ENCODE measurements at places on chromosomes 1 and 21. TPM values are rescaled to one million over a fixed set of nuclear protein-coding genes. Genes with fewer than 3 reads are reported as not detected.
A peak's percentile ranks its signal among the peaks of the same experiment; 100 is the strongest.

The LPAR3 gene
- total RNA-seq, result 4.1 TPM

The TRAF3IP3 gene
- not detected for total RNA-seq

The NCAM2 gene
- 0.07 TPM for total RNA-seq

The GJA9 gene
- not detected for total RNA-seq

The ADORA3 gene
- not detected for total RNA-seq

The RNF207 gene
- 0.84 TPM for total RNA-seq

The PTPN7 gene
- not detected for total RNA-seq

The COL24A1 gene
- total RNA-seq, result not detected

The ADORA1 gene
- total RNA-seq, result 6.2 TPM

The CFHR3 gene
- 0.20 TPM for total RNA-seq

The C1orf87 gene
- not detected for total RNA-seq

DNA sequence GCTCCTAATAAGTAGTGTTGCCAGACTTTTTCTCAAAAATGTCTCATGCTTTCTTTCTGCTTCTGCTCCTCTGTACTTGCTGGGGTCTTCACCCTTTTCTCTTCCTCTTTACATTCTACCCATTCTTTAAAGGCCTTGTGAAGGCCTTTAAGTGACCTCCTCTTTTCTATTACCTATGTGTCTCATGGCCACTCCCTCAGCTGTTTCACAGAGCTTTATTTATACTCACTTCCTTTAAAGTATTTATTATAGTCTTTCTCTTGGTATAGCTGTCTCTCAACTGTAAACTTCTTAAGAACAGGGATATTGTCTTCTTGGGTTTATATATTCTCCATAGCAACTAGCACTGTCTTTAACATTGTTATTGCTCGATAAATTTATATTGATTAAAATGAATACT lies 792 bp downstream of the GOLPH3L start:
- DNase-seq, result no peak

GRCh38 chr1:185608177-185608576 lies 126.0 kb upstream of the HMCN1 start:
- DNase-seq, result no peak

DNA sequence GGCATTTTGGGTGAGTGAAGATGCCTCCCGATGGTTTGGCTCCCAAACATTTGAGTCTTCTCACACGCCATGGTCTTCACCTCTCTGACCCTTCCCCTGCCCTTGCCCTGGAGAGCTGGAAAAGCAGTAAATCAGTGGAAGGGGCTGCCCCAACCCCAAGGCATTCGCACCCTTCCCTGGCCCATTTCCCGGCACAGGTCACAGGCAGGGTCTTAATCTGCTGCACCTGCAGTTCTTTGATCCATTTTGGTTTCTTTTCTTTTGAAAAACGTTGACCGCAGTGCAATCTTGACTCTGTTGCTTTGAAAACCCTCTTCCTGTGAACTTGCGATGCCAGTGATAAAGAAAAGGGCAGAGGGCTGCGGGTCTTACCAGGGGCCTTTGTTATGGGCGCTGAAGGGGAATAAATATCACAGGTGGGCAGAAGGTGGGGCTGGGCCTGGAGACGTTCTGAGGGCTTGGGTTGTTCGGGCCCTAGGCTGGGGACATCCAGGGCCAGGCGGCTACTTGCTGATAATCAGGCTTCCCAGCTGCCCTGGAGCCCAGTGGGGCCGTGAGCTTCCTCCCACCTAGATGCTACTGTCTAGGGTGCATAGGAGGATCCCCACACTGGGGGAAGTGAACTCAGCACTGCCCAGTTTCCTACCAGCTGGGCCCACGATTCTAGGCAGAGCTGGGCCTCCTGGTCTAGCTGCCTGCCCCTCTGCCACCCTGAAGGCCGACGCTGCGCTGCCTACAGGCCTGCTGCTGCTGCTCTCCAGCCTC lies 38.6 kb upstream of the EPS8L3 start:
- DNase-seq, result no peak

- DNase-seq, result no peak
Observed at GRCh38 chr1:118442214-118442613, 257.2 kb upstream of the SPAG17 start.

DNA sequence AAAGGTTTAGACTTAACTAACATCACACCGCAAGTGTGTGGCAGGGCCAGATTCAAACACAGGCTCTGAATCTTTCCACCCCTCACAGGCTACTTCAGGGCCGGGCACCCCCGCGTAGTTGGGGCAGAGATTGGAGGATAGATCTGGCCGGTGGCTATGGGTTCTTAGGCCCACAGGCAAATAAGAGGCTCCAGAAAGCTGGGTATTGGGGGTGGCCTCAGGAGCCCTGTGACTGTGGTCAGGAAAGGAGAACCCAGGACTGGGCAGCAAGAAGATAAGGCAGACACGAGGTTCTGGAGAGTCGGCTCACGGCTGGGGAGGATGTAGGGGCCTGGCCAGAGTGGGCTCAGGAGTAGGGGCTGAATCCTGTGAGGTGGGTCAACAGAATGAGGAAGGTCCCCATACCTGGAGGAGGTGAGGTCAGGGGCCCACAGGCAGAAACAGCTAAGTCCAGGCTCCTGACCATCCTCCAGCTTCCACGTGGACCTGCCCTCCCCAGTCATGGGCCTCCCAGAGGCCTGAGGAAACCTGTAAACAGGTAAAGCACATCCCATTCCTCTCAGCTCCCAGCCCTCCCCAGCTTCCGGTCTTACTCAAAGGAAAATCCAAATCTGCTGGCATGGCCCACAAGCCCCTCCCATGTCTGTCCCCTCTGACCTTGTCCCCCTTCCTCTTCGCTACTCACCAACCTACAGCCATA lies 306.2 kb downstream of the MATN1 start:
- DNase-seq, result no peak

GRCh38 chr1:41848216-41848952 lies 70.3 kb downstream of the HIVEP3 start:
- no peak for DNase-seq

DNA sequence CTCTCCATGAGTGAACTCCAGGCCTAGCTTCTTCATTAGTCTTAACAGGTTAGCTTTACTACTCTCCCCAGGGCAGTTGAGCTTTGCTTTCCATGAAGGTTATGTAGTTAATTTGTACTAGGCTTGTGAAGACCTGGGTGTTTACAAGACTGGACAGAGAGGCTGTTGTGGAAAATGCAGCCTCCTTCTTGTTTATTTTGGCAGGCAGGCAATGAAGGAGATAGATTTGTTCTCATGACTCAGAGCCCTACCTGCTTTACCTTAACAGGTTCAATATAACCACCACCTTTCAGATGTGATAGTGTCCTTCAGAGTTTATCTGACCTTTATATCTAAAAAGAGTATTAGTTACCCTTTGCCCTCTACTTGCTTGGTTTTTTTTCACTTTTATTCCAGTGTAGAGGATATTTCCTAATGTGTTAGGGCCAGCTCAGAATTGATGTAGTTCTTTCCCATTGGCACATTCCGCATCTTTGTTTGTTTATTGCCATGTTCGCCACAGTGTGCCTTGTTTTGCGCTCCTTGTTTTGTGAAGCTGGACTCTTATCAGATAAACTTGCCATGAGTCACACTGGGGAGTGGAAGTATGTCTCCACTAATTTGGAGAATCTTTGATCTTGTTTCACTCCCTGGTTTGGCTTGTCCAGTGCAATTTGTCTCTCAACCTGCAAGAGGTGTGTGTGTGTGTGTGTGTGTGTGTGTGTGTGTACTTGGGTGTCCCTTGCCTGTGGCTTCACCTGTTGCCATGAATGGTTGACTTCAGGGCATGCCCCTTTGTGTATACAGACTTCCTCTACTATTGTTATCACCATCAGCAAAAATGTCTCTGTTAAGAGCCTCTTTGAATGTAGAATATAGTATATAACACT lies 87.4 kb upstream of the MACF1 start:
- DNase-seq, result no peak

DNA sequence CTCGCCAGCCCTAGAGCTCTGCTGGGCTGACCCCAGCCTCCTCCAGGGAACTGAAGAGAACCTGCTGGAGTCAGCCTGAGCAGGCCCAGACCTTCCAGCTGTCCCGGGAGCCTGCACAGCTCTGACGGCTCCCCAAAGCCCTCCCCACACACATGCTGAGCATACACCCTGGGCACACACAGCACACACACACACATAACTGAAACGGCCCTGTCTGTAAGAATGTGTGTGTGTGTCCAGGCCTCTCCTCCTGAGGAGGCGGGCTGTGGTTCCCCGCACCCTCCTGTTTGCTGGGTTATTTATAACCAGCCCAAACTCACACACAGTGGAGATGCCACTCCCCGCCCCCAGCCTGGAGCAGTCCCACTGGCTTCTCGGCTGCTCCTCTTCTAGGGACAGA lies 20.2 kb downstream of the SDC3 start:
- no peak for DNase-seq

DNA sequence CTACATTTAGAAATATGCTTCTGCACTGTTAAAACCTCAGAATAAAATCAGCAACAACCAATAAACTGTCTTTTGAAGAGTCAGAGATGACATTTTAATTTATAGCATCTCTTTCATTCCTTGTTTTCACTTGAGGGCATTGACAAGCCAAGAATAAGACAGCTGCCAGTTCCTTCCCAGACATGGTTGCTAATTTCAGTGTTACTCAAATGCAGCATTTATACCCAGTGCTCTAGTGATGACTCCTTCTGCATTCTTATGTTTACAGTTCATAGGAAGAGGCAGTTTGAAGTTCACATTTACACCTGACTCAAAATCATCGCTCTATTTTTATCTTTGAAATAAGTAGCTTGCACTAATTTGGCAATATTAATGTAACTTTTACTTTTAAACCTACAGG lies 44.9 kb downstream of the PLA2G4A start:
- no peak for DNase-seq

GRCh38 chr21:34147792-34148418 lies 74.5 kb downstream of the MRPS6 start:
- DNase-seq, result no peak

- no peak for DNase-seq
Observed at GRCh38 chr1:112513112-112513870, 4.5 kb downstream of the WNT2B start.

- DNase-seq, result no peak
Observed at GRCh38 chr1:26277719-26278118, 2.2 kb upstream of the SH3BGRL3 start.

DNA sequence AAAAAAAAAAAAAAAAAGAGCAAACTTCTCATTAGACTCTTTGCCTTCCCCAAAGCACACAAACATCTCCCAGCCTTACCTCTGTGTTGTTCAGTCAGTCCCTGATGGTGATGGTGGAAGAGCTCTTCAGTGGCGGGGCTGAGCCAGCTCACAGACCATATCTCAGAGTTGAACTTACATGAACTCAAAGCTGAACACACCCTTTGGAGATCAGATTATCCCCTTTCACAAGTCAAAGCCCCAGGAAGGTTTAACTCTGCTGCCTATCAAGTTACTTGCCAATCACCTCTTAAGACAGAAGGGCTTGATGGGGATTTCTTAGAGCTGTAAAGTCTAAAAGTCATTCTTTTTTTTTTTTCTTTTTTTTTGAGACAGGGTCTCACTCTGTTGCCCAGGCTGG lies 55.2 kb upstream of the L1TD1 start:
- no peak for DNase-seq

- no peak for DNase-seq
Observed at GRCh38 chr1:40606978-40607377, 58.5 kb downstream of the RIMS3 start.

GRCh38 chr1:29648026-29648425 lies 411.7 kb downstream of the PTPRU start:
- DNase-seq, result no peak

- no peak for DNase-seq
Observed at GRCh38 chr1:20730690-20731056, 1.8 kb downstream of the SH2D5 start.

DNA sequence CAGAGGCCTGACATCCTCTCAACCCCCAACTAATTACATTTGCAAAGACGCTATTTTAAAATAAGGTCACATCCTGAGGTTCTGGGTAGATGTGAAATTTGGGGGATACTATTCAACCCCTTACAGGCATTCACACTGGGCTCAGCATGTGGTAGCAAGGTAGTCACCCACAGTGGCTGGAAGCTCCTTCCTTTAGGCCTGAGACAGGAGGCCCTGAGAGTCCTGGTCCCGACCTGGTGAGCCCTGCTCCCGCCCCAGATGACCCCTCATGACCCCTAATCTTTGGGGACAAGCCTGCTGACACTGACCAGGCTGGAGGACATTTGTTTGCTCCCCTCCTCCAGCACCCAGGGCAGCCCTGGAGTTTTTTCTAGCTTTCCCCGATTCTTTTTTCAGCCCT lies 225.9 kb downstream of the DYRK1A start:
- DNase-seq, result no peak

GRCh38 chr1:12798911-12799310 lies 7.7 kb downstream of the PRAMEF1 start:
- DNase-seq, result no peak

DNA sequence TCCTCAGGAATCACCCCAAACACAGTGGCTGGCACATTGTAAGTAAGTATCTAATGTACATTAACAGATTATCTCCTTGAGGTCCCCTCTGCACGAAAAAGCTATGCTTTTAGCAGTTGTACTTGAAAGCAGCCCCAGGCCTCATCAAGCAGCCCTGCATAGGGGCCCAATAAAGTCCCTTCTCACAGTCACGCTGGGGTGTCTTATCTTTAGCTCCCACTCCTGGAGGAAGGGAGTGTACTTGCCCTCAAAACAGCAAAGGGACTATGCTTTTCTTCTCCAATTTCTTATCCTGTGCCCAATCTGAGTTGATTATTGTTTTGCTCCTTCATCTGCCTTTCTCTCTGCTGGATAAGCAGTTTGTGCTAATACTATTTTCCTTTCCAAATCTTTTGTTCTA lies 168.8 kb upstream of the PLXNA2 start:
- DNase-seq, result no peak

GRCh38 chr1:212525479-212526110 lies 83.0 kb upstream of the ATF3 start:
- DNase-seq, result peak; percentile 50

DNA sequence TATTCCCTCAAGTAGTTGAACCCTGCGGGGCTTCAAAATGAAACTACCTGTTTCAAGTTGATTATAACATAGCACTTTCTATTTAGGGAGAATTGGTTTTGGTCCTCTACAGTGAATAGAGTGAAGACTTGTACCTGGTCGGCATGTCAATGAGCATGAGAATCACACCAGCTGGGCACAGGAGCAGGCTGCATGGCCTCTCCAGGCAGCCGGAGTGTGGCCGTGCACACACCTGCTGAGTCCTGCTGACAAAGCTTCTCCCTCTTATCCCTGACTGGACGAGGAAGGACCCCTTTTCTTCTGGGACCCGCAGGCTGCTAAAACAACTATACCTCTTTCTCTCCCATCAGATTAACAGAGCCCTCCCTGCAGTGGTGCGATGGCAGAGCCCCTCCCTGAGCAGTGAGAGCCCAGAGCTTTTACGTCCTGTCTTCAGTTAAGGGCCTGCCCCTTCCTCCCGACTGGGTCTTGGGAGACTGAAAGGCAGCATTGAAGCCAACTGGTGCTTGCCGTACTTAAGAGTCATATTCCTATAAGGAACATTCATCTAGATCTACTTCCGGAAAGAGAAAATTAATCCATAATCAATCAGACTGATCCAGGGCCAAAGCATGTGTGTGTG lies 124.9 kb downstream of the CAPN8 start:
- no peak for DNase-seq

- peak; percentile 82 for DNase-seq
Observed at GRCh38 chr1:226827968-226828513, 42.4 kb upstream of the PSEN2 start.

DNA sequence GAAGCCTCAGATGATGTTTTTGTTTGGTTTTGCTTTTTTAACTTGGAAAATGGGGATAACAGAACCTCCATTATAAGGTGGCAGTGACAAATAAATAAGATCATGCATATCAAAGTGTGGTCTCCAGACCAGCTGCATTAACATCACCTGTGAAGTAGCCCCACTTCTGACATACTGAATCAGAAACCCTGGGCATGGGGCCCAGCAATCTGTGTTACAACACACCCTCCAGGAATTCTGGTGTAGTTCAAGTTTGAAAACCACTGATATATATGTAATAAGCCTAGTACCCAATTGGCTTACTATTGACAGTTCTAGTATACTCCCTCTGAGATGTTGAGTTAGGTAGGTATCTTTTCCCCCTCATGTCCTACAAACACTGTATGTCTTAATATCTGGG lies 24.1 kb upstream of the RNF19B start:
- DNase-seq, result peak; percentile 62

Measured in HT1080 (cell line).